Iris pigment epithelial cell (primary cell): ENCODE measurements at places on chromosomes 4 and X.

DNA sequence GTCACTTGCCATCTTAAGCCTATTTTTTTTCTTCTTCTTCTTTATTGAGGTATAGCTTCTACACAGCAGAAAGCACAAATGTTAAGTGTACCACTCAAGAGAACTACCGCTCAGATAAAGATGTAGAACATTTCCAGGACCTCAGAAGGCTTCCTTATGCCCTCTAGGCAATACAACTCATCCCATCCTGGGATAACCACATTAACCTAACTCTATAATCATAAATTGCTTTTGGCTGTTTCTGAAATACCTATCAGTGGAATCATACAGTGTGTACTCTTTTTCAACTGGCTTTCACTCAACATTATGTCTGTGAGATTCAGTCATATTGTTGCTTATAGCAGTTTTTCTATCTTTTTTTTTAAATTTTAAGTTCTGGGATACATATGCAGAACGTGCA is 51.7 kb downstream of the ARFIP1 start:
- DNase-seq = no peak

DNA sequence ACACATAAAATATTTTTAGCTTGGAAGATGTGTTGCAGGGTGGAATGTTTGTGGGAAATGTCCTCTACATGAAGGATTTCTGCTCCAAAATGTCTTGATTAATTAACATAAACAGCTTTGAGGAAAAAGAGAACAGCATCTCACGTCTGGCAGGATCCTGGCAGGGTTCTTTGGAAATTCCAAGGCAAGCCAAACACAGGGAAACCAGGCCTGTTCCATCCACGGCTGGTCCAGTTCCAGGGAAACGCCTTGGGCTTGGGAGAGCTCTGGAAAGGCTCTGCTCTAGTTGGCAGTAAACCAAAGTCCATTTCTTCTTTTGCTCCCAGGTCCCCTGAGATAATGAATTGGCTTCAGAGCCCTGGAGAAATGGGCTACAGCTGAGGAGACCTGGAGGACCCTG is 42.4 kb upstream of the GAB1 start:
- no peak for DNase-seq

DNA sequence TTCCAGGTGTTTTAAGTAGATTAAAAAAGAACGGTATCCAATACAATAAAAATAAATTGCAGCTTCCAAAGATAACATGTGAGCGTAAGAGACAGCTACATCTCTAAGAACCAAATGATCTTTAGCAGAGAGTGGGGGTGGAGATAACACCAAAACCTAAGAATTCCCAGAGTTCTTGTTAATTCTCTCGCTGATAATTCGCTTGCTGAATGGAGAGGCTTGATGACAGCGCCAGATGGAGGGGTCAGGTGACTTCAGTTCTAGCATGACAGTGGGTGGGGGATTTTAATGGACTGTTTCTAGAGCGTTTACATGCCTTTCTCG is 2.3 kb downstream of the CLCN4 start:
- no peak for DNase-seq

GRCh38 chrX:124249345-124249744 is 83.1 kb upstream of the TEX13D start:
- DNase-seq = no peak
